NCI-H446 treated with DMSO at 0.1 percent for 48 hours (cell line): ENCODE measurements at places on chromosomes 4 and X.

DNA sequence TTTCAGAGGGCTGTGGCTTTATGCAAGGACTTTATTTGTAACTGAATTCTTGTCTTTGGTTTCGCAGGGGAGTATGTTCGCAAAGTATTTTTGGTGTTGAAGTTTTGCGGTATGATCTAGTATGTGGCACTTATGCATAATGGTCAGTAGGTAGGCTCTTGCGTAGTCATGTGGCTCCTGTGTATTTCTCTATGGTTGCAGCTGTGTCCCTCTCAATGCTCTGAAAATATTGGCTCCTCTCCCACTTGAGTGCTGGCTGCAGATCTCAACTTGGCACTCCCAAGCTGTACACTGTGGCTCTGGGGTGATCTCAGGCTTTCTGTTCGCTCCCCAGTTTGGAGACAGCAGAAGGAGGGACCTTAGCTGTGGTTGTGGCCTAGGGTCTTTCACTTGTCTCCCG, 24.8 kb downstream of the ARMCX5 start:
- no peak for DNase-seq

GRCh38 chr4:24560868-24561368, 23.4 kb downstream of the DHX15 start:
- DNase-seq: peak; percentile 31

- no peak for DNase-seq
Measured at GRCh38 chr4:177322881-177323280, 13.2 kb downstream of the NEIL3 start.

- no peak for DNase-seq
Measured at GRCh38 chr4:54400802-54401201, 171.7 kb downstream of the PDGFRA start.

GRCh38 chr4:89615051-89615450, 221.9 kb downstream of the SNCA start:
- DNase-seq: no peak

DNA sequence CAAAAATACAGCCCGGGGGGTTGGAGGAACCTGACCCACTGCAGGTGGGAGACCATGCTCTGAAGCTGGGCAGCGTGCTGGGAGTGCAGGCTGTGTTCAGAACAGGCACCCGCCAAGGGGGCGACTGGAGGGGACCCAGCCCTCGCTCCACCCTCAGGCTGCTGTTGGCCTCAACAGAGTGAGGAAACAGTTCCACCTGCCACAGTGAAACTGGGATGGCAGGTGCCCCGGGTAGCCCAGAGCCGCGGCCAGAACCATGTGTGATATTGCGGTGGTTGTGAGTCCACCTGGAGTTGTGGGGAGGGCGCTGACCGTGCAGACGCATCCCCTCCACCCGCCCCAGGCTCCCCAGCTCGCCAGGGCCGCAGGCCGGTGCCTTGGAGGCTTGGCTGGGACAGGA, 45.7 kb upstream of the PSAPL1 start:
- no peak for DNase-seq

GRCh38 chrX:6049132-6049531, 179.5 kb downstream of the NLGN4X start:
- no peak for DNase-seq

- no peak for DNase-seq
Measured at GRCh38 chr4:6855692-6856297, 53.8 kb upstream of the TBC1D14 start.

GRCh38 chrX:3711331-3711917, 2.0 kb downstream of the PRKX start:
- no peak for DNase-seq

- DNase-seq: peak; percentile 46
Measured at GRCh38 chr4:66688674-66689073, 856.6 kb downstream of the CENPC start.

- no peak for DNase-seq
Measured at GRCh38 chrX:15242899-15243555, 26.9 kb downstream of the ASB9 start.

- DNase-seq: no peak
Measured at GRCh38 chr4:53189011-53189410, 176.8 kb downstream of the SCFD2 start.
